ENCODE measurements at places on chromosomes 2 and 18.

GRCh38 chr2:101698014-101698843 lies 722 bp downstream of the MAP4K4 start:
- DNase-seq: no peak

DNA sequence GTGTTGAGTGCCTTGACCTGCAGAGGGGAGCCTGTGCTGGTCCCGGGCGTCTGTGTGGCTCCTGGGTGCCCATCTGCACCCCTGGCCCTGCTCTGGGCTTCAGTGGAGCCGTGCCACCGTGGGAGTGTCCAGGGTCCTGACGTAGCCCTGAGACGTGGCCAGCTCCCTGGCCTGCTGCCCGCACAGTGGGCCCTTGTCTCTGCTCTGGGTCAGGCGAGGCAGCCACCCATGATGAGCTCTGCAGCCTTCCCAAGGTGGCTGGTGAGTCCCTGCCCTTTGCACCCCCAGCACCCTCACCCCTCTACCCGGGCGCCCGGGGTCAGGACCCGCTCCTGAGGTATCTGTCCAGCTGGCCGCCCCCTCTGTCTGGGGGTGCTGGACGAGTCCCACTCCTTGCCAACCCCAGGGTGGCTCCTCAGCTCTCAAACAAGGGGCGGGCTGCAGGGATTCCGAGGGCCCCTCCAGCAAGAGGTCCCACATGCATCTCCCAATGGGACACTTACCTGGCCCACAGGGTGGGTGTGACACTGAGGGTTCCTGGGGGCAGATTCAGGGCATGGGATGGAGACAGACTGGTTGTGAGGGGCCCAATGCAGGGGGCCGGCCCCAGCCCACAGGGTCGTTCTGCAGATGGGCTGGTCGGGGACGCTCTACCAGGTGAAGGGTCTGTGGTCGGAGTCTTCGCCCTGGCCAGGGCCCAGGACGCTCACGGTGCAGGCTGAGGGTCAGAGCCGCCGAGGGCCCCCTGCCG lies 2.4 kb downstream of the NEU4 start:
- DNase-seq: peak; percentile 81

GRCh38 chr2:148615381-148615841 lies 29.1 kb upstream of the EPC2 start:
- no peak for DNase-seq

GRCh38 chr2:31197166-31197565 lies 20.1 kb downstream of the CAPN14 start:
- DNase-seq: no peak

DNA sequence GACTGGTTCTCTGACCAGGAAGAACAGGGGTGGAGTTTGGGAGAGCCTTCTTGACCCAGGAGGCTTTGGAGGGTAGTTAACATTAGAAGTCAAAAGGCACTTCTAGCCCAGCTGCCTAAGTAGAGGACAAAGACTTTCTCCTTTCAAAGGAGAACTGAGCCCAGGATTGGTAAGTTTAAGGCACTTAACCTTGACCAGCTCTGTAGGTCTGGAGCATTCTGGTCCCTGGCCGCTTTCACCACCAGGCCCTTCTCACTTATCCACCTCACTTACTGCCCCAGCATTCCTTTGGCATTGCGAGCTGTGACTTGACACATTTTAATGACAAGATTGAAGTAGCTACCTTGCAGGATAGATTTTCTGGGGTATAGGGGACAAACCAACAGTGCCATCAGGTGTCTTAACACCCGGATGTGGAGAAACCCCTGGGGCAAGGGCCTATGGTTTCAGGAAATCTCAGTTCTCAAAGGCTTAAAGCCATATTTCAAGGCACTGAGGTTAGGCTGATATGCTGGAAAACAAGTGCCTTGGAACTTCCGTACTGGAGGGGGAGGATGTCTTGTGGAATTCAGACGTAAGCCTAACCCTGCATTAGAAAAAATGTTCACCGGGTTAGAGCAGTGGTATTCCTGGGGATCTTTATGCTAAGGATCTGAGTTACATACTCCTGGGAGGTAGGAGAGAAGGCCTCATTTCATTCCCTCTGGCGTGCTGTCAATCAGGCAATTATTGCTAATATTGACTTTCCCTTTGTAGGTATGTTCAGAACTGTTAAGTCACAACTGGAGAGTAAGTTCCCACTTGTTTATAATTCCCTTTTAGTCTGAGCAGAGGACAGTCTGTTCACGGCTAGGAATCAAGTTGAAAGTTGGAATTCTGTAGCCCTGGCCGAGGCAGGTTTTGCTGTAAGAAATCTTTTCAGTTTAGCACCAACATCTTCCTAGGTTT lies 4.3 kb downstream of the C2orf68 start:
- DNase-seq: no peak

DNA sequence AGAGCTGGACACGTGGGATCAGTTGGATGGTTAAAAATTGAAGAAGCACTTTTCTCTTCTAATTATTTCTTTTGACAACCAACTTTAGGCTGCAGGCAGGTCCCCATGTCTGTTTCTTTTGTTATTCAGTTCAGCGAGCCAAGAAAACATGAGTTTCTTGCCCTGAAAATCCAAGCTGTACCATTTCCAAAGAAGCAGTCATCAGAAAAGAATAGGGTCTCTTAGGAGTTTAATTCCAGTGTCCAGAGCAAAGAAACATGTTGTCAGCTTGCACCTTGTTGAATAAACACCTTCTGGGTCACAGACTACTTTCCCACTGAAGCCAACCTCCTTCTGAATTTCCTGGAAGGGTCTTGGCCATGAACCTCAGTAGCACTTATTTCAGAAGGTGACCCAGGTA lies 170.5 kb upstream of the COPS8 start:
- no peak for DNase-seq

DNA sequence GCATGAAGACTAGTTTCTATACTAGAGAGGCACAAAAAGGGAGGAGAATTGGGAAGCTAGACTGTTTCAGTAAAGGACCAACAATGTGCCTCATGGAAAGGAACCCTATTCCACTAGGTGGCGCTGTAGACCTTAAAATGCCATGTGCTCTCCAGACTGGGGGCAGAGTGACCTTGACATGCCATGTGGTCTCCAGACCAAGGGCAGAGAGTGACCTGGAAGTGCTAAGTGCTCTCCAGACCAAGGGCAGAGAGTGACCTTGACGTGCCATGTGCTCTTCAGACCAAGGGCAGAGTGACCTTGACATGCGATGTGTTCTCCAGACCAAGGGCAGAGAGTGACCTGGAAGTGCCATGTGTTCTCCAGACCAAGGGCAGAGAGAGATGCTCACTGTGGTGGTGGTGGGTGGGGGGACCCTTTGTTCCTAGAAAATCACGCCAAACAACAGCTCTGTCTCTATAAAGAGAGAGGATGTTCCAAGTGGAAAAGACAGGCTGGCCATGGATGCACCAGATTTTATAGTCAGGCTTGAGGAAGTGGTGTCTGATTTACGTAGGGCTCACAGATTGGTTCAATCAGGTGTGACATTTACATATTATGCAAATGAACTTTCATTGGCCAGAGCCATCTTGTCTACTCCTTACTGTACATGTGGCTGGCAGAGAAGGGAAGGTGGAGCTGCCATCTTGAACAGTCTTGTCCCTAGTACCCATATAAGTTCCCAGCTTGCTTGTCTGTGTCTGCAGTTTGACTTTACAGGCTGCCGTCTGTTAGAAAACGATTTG lies 344.0 kb upstream of the DDX18 start:
- no peak for DNase-seq

- DNase-seq: peak; percentile 98
Measured at GRCh38 chr2:55419679-55420438, at the start of gene CCDC88A. CCDC88A (minus strand) TSS chr2:55419856; CDS start chr2:55419079, 777 bp downstream.

DNA sequence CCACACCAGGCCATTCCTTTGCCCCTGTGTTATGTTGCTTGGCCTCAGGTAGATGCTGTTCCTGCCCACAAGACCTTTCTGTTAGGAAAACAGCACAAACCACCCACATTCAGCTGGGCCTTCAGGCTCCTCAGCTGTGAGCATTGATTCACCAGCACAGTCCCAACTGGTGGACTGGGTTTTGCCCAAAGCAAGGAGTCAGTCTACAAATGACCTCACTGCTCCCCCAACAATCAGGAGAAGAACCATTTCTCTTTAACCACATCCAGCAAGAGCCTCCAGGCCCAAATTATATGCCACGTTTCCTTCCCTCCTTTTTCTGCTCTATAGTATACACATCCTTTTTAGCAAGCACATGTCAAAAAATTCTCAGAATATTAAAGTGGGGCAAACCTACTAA lies 5.2 kb downstream of the TMEM163 start:
- DNase-seq: no peak

DNA sequence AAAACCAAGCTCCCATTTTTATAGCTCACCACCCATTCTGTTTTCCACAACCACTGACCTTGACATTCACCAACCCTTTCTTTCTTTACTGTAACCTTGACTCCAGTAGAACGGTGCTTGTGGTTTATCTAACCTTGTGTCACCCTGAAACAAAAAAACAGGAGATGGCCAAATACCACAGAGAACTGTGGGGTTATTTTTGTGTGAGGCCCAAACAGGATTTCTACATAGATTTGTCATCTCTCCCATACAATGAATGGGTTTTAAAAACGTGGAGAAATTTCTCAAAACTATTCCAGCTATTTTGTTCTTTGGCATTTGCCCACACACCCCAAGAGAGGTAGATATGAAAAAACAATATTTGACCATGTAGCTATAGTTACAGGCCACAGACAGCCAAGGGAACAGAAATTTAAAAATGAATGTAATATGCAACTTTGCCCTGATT lies 231.3 kb upstream of the TANK start:
- no peak for DNase-seq

DNA sequence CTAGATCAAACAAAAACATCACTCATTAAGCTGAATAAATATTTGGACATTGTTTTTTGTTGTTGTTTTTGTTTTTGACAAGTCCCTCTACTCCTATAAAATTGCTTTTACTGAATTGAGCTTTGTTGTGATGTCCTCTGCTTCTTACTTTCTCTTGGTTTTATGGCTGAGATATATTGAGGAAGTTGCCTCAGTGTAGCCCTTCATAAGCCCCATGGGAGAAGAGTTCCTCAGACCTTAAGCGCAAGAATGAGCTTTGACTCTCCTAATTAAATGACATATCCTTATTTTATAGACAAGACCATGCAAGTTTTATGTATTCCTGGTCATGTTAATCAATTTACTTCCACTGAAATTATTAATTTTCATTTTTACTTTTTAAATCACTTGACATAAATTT lies 54.9 kb downstream of the CERKL start:
- no peak for DNase-seq

DNA sequence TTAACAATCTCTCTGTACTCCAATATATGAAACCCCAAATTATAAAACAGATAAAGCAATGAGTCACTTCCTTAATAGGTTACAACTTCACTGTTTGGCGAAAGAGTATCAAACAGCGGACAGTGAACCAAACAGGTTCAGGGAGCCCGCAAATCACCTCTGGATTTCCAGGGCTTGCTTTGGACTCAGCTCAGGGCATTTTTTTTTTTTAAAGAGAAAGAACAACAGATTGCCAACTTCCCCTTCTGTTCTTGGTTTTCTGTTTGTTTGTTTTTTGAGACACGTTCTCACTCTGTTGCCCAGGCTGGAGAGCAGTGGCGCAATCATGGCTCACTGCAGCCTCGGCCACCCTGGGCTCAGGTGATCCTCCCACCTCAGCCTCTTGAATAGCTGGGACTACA lies 52.7 kb downstream of the ABCB11 start:
- no peak for DNase-seq

GRCh38 chr18:30999186-30999585 lies 43.4 kb downstream of the DSC3 start:
- no peak for DNase-seq

GRCh38 chr2:60486551-60486950 lies 66.9 kb downstream of the BCL11A start:
- no peak for DNase-seq

- no peak for DNase-seq
Measured at GRCh38 chr2:20939931-20940795, 103.7 kb downstream of the APOB start.

GRCh38 chr2:25582077-25582830 lies 91.1 kb downstream of the DTNB start:
- DNase-seq: no peak

- no peak for DNase-seq
Measured at GRCh38 chr18:7349181-7349837, 118.4 kb downstream of the LRRC30 start.

DNA sequence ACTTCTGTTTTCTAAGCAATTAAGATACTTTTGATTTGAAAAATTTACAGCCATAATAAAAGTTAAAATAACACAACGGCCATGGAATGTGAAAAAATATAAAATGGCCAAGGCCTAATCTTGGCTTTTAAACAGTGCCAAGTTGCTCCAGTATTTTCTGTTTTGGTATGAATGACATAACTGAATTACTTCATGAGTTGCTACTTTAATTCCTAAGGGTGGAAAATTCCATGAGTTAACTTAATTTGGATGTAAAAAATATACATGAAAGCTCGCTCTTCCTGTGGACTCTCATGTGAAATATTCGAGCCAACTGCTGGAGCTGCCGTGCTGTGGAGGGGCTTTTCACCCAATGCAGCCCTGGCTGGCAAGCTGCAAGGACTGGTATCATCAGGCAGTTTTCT lies 286.0 kb upstream of the CCDC68 start:
- no peak for DNase-seq

DNA sequence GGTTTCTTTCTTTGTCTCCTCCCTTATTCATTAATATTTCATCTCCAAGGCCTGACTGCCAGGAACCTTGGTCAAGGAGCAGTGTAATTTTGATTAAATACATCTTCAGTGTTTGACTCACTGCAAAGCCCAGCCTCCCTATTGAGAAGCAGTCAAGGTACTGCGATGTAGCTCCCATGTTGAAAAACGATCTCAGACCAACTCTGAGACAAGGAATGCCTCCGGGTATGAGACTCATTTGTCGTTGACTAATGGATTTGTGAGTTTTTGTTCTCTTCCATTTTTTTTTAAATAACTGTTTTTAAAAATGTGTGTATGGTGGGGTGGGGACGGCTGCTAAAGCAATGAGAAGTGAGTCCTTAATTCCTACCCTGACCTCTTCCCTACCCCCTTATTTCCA lies 361.6 kb downstream of the SOX11 start:
- no peak for DNase-seq

DNA sequence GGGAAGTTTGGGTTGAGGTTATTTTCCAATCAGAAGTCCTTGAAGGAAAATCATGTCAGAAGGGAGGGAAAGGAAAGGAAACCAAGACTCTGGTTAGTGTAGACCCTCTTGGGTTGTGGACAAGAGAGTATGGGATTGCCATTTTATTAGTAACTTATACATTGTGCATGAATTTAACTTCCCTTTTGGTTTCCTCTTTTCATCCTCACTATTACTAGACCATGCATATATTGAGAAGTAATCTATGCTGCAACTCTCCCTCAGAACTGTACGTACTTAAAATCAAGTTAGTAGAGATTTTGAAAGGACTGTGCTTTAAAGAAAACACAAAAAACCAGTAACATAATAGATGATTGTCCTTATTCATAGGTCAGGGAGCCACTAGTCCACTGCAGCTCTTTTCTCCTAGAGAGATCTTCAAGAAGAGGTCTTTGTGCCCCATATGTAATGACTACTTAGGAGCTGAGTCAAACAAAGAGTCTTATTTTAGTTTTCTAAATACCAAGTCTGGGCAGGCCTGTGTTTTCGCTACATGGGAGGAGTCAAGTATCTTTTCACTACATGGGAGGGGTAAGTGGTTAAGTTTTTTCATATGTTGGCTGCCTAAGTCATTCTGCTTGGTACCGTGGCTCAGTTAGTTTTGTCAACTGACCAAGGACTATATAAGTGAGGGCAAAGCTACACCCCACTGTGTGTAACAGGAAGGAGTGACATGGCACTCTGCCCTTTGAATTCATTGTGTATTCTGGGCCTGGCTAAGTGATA lies 25.2 kb upstream of the FAM117B start:
- no peak for DNase-seq

- no peak for DNase-seq
Measured at GRCh38 chr2:217062768-217063167, 202.9 kb upstream of the TNP1 start.

GRCh38 chr18:36736094-36736493 lies 92.7 kb downstream of the TPGS2 start:
- no peak for DNase-seq

- no peak for DNase-seq
Measured at GRCh38 chr2:135903650-135904049, 27.4 kb upstream of the MCM6 start.

All from left ventricle myocardium inferior (tissue), 1 donor.